ENCODE measurements at places on chromosomes 16 and 17.

DNA sequence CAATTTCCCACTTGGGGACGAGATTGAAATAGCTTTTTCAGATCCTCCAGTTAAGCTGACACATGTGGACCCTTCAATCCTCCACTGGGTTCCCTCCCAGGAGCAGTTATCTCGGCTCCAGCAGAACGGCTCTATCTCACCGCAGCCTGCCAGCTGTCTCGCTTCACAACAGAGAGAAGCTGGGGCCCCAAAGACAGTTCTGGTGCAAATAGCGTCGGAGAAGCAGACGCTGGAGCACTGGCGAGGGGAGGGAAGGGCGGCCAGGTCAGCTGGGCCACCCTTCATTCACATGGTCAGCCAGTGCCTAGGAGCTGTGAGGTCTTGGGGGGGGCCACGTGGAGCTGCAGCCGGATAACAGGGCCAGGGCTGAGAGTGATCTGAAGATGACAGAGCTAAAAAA is 141.3 kb upstream of the SDK2 start:
- DNase-seq: no peak

DNA sequence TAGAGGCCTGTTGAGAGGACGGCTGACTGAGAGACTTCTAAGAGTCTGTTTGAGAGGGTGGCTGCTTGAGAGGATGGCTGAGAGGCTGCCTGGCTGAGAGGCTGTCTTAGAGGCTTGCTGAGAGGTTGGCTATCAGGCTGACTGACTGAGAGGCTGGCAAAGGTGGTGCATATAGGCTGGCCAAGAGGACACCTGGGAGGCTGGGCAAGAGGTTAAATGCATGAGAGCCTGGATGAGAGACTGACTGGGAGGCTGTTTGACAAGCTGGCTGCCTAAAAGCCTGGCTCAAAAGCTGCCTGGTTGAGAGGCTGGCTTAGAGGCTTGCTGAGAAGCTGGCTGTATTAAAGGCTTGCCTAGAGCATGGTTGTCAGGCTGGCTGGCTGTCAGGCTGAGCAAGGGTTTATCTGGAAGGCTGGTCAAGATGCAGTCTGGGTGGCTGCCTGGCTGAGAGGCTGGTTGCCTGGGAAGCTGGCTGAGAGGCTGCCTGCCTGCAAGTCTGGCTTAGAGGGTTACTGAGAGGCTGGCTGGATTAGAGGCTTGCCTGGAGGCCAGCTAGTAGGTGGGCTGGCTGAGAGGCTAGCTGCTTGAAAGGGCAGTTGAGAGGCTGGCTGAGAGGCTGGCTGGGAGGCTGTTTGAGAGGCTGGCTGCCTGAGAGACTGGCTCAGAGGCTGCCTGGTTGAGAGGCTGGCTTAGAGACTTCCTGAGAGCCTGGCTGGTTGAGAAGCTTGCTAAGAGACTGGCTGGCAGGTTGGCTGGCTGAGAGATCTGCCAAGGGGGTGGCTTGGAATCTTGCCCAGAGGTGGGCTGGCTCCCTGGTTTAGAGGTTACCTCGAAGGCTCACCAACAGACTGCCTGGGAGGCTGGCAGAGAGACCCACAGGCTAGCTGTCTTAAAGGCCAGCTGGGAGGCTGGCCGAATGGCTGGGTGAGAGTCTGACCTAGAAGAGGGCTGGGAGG is 38.3 kb upstream of the ACSM2B start:
- no peak for DNase-seq

DNA sequence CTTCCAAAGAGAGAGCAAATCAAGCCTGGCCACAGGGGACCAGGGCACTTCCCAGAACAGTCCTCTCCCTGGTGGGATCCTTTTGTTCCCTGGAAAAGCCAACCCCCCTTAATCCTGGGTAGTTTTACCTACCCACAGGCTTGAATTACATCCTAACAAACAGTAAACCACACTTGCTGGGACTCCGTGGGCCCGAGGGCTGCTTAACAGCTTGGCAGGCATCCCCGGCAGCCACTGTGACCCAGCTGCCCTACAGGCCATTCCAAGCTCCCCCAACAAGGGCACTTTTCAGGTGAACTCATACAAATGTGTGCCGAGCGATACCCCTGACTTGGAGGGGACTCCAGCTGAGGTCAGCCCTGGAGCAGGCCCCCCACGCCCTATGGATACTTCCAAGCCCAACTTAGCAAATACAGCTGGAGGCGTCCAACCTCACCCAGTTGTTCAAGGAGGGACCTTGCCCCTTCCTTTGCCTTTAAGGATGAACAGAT is 26.4 kb downstream of the ADCY9 start:
- no peak for DNase-seq

DNA sequence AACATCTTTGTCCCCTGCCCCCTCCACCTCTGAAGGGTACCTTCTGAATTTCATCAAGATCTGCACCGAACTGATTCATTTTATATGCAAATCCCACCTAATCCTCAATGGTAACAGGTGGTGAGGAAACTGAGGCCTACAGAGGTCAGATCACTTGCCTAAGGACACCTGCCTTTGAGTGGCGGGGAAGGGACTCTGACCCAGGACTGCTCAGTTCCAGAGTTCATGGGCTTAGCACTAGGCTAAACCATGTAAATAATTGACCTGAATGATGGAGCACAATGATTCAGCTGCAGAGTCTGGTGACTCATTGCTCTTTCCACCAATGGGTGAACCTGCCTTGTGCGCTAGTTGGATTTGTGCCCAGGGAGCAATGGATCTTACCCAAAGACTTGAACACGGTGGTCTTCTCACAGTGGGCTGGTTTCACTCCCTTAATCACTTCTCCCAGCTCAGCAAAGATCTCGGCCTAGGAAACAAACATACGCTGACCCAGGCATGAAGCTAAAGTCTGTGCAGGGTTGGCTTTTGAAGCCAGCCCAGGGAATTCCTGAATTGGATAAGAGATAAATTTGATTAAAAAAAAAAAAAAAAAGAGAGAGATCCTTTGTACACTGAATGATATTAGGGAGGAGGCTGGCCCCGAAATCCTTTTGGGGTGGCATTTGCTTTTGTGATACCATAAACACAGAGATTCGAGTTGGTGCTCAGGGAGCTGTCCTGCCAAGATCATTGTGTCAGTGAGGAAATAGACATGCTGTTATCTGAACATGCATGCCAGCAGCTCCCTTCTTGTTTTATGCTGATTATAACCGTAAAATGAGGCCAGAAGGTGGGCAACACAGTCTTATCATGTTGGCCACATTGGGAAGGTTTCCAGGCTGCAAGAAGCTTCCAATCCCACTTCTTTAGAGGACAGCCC is 17.0 kb downstream of the CRYM start:
- DNase-seq: no peak

DNA sequence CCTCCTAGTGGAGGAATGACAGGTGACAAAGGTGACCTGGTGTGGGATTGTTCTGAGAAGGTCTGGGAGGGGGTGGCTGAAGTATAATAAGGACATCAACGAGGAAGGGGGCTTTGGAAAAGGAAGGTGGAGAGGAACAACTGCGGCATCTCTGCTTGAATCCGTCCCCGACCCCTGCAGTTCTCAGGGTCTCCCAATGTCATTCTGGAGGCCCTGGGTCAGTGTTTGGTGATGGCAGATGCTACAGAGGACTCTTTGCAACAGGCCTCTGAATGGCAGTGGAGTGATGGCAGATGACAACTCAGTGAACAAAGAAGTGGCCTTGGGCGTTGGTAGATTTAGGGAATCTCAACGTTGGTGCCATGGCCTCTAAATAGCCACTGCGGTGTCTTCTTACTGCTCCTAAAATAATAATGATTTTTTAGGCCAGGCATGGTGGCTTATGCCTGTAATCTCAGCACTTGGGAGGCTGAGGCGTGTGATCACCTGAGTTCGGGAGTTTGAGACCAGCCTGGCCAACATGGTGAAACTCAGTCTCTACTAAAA is 1.3 kb downstream of the ENGASE start:
- no peak for DNase-seq

GRCh38 chr17:14845591-14846281 is 419.4 kb downstream of the PMP22 start:
- DNase-seq: no peak

DNA sequence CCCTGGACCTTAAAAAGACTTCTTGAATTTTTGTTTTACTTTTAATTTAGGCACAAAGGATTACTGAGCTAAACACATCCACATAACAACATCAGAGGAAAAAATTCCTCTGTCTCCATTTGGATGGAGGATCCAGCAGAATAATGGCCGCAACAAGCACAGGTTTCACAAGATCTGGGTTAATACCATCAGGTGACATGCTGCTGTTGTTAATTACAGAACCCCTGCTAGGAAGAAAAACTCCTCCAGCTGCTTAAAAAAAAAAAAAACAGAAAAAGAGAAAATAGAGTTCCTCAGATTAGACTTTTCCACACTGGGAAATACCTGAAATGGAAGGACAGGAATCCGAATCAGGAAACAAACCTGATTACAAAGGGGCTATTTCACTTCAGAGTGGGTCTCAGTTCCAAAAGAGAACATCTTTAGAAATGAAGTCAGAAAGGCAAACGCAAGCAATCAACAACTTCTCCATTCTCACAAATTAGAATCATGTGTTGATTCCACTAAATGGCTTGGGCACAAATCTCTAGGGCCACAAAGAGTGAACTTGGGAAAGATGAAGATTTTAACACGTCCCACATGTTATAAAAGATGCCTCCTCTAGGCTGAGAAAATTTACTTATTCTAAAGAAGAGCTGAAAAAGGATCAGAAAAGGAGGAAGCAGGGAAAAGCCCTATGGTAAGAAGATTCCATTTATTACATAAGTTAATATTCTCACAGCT is 44.0 kb downstream of the SPOP start:
- DNase-seq: no peak

DNA sequence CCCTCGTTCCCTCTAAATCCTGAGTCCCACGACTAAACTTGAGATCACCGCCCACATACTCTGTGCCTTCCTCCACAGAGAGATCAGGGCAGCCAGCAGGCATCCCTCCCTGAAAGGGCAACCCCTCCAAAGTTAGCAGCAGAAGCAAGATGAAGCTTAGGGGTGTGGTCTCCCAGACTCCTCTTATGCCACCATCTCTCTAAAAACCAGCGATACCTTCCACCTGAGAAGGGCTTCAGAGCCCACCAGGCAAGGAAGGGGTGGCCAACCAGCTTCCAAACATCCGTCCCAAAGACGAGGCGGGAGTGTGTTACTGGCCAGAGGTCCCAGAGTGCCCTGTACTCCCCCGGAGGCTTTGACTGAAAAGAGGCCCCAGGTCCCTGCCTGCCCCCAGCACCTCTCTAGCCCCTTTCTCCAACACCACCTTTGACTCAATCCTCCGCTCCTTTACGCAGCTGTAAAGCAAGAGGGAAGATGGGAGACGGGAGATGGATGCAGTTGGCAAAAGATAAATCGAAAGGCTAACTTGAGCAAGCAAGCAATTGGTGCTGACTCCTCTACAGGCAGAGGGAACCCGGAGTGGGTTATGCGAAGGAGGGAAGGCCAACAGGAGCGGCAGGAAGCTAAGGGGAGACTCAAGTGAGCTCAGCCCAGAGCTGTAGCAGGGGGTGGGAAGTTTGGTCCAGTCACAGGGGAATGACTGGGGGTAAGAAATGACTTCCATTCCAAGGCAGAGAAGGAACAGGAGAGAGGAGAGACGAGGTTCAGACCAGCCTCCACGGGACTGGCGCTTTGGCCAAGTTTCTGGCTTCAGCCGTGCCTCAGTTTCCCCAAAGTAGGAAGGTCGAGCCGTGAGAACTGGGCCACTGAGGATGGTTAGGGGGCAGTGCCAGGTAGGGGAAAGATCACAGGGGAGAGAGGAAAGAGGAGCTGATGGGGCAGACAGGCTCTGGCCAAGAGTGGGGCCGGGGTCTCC is 1.0 kb downstream of the ST3GAL2 start:
- no peak for DNase-seq

DNA sequence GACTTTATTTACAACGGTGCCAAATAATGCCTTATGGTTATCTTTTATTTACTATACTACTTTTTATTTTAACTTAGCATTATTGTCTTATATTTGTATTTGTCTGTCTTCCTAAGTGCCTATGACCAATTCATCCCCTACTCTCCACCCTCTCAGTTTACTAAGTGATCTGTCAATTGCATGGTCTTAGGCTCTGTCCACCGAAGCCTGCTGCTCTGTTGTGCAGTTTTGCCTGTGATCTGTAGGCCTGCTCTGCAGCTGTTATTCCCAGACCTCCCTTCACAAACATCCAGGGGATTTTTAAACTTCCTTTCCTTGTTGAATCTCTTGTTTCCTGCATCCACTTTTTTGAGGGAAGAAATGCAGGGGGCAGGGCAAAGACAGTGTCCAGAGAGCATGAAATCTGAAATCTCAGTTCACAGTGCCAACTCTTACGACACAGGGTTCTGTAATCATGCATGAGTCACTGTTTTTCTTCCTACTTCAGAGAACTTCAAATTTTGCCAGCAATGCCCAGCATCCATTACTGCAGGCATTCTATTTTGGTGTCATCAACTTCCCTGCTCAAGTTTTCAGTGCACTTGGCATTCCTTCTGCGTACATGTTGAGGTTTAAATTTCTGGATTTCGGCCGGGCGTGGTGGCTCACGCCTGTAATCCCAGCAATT is 11.4 kb downstream of the SLFN5 start:
- no peak for DNase-seq

DNA sequence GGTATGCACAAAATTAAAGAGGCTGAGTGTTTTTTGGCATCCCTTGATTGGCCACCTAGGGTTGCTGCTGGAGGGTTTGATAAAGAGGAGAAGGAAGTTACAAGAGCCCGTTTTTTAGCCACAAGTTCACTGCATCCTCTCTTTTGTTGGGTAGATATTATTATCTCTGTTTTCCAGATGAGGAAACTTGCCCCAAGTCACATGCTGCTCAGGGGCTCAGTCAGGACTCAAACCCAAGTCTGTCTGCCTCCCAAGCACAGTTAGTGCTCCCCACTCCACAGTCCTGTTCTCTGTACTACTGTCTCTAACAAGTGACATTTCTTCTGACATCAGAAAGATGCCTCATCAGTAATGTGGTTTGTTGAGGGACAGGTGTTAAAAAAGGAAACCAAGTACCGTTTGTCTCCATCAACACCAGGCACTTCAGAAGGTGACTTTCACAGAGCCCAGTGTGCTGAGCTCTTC is 1.4 kb downstream of the NT5M start:
- no peak for DNase-seq

GRCh38 chr17:81409190-81409935 is 14.1 kb downstream of the BAHCC1 start:
- no peak for DNase-seq

- no peak for DNase-seq
Measured at GRCh38 chr17:17513626-17514025, 17.4 kb upstream of the RASD1 start.

GRCh38 chr17:1122533-1123392 is 57.0 kb downstream of the ABR start:
- peak; percentile 81 for DNase-seq

DNA sequence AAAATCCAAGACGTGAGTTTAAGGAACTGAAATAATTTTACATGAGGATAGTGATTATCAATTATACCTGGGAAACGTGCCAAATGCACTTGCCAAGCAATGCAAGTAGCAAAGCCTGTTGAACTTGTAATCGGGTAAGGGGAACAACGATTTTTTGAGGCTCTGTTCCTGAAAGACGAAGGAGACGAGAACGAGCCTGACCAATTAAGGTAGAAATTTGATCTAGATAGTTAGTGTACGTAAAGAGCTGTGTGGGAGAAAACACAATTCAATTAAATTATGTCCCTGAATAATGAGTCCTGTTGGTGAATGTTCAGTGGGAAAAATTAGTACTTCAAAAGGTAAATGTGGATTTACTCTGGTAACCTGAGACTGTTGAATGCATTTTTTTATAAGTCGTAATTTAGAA is 17.7 kb upstream of the KCTD5 start:
- no peak for DNase-seq

- DNase-seq: no peak
Measured at GRCh38 chr17:5825717-5826330, 241.5 kb upstream of the NLRP1 start.

GRCh38 chr17:11948789-11949188 is 48.5 kb downstream of the ZNF18 start:
- DNase-seq: no peak
